ENCODE measurements at places on chromosomes 7 and 10.

GRCh38 chr10:121823993-121824463, 103.8 kb downstream of the ATE1 start:
- DNase-seq: no peak

DNA sequence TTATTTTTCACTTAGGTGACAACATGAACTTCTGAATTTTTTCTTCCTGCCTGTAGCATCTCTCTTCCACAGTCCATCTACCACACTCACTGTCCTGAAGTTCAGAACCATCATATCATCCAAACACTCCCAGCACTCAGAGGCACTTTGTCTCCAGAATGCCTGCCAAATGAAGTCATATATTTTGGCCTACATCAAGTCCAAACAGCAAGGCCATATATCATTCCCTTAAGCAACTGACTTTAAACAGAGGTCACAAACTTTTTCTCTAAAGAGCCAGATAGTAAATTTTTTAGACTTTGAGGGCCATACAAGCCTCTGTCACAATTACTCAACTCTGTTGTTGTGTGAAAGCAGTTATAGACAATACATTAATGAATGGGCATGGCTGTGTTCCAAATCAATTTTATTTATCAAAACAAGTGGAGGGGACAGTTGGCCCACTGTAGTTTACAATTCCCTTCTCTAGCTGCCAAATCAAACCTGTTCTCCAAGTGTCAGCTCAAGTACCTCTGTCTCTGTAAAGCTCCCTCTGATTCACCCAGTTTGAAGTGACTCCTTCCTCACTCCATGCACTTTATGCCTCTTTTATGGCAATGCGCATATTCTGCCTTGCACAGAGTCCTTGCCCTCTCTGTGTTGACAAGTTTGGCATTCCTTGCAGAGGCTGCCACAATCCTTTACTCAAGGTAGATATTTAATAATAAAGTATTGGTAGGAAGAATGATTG, 305.7 kb downstream of the FZD1 start:
- DNase-seq: no peak

DNA sequence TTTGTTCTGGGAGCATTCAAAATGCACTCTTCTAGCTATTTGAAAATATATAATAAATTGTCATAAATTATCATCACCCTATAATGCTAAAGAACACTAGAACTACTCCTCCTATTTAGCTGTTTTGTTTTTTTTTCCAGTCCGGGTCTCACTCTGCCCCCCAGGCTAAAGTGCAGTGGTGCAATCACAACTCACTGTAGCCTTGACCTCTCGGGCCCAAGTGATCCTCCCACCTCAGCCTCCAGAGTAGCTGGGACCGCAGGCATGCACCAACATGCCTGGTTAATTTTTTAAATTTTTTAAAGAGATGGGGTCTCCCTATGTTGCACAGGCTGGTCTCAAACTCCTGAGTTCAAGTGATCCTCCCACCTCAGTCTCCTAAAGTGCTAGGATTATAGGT, 41.1 kb upstream of the MTPAP start:
- DNase-seq: no peak

DNA sequence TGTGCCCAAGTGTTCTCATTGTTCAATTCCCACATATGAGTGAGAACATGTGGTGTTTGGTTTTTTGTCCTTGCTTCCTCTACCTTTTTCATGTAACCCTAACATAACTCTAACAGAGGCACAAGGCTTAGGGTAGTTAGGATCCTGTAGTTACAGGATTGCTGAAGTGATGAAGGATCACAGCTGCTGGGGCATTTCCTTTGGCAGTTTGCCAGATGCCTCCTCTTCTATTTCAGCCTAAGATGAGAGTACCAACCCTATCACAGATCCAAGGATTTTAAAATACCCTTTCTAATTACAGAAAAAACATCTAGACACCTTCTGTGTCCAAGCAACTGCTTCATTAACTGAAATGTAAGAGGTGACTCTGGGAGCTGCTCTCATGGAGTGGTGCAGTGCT, 141.7 kb upstream of the COL1A2 start:
- no peak for DNase-seq

DNA sequence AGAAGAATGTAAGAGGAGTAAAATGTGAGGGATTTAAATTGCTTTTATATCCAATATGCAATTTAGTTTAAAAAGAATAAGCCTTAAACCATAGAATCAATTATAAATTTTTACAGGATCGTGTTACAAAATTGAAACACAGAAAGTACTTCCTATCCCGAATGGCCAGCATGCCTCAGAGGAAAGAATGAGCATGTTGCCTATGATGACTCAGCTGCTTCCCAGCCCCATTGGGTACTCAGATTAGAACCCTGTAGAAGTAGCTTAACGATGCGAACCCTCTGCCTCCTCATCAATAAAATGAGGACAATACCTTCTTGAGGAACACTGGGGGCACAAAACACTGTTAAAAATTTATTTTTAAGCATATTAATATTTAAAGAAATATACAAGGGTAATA, 113.4 kb upstream of the CDK1 start:
- no peak for DNase-seq

DNA sequence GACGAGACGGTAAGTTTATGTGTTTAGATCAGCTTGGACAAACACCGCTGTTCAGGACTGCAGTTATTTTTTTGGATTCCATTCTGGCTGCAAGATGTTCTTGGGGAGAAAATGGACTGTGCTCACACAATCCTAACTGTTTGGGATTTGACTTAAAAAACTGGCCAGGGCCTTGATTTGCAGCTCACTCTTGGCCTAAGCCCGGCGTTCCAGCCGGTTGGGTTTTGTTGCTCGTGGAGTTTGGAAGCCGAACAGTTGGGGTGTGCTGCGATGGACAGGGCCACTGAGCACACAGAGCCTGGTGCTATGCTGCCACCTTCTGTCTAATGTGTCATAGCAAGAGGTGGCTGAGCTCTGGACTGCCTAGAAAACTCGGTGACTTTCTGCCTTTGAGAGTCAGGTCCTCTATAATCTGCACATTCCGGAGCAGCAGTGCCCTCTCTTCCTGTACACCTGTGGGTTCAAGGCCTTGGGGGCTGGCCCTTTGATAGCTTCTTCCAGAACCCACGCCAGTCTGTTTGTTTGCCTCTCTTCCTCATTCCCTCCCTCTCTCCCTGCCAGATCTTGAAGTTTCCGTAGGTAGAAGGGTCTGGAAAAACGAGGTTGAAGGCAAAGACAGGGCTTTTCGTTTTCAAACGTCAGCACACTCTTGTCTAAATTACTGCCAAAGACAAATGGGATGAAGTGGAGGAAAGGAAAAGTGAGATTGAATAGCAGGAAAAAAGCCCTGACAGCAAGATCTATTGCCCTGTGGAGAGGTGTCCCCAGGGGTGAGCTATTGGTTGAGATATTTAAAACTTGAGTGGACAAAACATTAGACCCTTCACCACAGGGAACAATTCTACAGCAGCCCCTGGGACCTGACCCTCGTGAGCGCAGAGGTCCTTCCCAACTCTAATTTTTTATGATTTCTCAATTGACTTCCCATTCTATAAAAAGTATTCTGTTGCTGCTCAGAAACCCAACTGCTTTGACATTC, 167.5 kb upstream of the HABP2 start:
- peak; percentile 57 for DNase-seq
